NCI-H1105 (cell line): ENCODE measurements at places on chromosomes 2 and 18.

DNA sequence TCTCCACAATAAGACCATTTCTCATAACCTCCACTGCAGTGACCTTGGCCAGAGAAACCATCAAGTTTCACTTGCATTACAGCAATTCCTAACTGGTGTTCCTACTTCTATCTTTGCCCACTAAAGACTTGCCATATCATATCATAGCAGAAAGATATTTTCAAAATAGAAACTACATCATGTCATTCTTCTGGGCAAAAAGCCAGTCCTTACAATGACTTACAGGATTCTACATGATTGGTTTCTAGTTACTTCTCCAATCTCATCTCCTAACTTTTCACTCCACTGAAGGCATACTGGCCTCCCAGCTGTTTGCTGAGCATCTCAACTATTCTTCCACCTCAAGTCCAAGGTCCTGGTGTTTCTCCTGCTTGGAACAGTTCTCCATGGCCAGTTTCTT is 151.4 kb downstream of the HNMT start:
- DNase-seq, result no peak

DNA sequence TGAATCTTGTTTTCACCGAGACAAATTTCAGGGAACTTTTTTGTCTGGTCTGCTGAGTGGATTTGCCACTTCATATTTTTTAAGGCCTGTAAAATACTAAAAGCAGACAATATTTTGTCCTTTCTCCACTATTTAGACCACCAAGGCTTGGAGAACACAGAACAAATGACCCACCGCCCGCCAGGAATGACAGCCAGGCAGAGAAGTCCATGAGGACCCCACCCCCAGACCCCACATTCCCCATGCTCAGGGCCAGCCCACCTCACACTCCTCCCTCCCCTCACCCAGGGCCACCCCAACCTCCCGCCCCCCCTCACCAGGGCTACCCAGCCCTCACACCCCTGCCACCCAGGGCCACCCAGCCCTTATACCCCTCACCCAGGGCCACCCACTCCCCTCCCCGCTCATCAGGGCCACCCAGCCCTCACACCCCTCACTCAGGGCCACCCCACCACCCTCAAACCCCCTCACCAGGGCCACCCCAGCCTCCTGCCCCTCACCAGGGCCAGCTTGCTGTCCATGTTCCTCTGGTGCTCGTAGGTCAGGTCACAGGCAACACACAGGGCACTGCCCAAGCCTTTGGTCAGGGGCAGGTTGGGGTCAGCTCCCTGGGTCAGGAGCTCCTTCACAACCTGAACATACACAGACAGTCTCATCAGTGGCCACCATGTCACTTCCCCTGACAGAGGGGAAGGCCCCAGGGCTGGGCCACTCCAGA is 50.6 kb downstream of the ANKMY1 start:
- no peak for DNase-seq

GRCh38 chr2:128541448-128541847 is 222.8 kb upstream of the HS6ST1 start:
- no peak for DNase-seq

DNA sequence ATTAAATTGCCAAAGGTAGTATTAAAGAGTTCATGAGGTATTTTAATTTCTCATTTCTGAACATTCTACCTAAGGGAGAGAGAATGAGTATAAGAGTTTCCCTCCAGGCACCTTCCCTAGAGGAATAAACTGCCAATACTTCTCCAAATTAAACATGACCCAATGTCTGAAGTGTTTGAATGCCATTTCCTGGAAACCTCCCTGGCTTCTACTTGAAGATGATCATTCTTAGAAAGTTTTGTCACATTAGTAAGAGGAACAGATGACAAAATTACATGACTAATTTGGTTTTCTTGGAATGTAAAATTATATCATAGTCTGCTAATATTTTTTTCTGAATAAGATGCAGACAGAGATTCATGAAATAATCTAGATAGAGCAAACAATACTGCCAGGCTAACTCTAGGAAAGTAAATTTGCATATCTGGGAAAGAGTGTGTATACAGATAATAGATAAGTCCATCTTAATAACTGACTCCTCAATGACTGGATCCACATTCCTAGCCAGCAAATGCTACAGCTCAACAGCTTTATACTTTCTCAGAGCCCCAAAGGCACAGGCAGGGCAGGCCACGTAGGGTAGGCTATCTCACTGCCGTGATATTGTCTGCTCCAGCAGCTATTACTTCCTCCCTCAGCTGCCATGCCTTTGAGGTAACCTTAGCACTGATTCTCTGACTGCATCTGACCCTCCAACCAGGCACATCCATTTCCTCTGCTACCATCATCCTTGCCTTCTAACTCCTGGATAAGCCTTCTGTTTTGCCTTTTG is 630.8 kb upstream of the PIK3C3 start:
- no peak for DNase-seq

GRCh38 chr2:217948351-217948791 is 54.4 kb downstream of the TNS1 start:
- no peak for DNase-seq

DNA sequence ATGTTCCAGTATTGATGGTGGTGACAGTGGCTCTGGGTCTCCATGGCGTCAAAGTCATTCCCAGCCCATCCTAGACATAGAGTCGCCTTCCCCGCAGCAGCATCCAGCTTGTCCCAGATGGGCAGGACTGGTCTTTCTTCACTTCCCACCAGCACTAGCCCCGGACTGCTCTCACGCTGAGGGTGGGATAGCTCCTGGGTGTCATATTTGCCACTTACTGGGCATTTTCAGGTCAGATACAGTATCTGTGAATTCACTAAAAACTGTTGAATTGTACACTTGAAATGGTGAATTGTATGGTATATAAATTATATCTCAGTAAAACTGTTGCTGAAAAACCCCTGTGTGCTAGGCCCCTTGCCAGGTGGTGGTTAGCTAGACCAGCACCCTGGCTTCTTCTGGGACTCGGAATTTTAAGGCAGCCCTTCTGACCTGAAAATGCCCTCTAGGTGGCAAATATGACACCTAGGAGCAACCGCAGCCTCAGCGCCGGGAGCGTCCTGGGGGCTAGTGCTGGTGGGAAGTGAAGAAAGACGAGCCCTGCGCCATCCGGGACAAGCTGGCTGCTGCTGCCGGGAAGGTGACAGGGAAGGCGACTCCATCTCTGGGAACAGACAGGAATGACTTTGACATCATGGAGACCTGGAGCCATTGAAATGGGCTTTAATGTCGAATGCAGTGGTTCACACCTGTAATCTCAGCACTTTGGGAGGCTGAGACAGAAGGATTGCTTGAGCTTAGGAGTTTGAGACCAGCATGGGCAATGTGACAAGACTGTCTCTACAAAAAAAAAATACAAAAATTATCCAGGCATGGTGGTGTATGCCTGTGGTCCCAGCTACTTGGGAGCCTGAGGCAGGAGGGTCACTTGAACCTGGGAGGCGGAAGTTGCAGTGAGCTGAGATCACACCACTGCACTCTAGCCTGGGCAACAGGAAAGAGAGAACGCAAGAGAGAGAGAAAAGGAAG is 56.2 kb downstream of the DDX1 start:
- no peak for DNase-seq

- no peak for DNase-seq
Observed at GRCh38 chr2:231462729-231463465, 1.4 kb downstream of the NCL start.

GRCh38 chr2:135226961-135227360 is 174.9 kb downstream of the RAB3GAP1 start:
- no peak for DNase-seq
